ENCODE measurements at places on chromosomes 2 and 18.

- DNase-seq: no peak
These were observed 51.8 kb upstream of the BIN1 start for GRCh38 chr2:127158614-127159290.

DNA sequence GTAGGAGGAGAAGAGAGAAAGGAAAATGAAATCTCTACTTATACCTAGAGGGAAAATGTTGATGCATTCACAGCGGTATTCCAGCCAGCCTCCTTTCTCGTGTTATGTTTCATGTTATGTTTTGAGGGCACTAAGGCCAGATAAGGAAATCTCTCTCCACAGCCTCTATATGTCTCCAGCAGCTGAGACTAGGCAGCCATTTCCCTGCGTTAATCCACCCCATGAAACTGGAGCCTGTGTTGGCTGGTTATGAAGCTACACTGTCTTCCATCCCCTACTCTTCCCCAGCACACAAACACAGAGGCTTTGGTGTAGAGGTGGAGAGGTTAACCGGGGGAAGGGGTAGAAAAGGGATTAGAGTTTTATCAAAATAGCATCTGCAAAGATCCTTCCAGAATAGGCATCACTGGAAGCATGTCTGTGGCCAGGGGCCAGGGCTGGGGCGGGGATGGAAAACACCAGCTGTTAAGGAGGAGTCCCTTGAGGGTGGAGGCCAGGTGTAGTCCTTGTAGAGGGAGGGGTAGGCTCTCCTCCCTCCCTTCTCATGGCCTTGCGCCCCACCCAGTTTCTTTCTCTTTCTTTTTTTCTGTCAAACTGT is 100.9 kb upstream of the TNP1 start:
- DNase-seq: no peak

GRCh38 chr18:30903566-30903965 is 139.0 kb downstream of the DSC3 start:
- no peak for DNase-seq

- no peak for DNase-seq
These were observed 181.5 kb upstream of the MGAT5 start for GRCh38 chr2:134072341-134072740.

DNA sequence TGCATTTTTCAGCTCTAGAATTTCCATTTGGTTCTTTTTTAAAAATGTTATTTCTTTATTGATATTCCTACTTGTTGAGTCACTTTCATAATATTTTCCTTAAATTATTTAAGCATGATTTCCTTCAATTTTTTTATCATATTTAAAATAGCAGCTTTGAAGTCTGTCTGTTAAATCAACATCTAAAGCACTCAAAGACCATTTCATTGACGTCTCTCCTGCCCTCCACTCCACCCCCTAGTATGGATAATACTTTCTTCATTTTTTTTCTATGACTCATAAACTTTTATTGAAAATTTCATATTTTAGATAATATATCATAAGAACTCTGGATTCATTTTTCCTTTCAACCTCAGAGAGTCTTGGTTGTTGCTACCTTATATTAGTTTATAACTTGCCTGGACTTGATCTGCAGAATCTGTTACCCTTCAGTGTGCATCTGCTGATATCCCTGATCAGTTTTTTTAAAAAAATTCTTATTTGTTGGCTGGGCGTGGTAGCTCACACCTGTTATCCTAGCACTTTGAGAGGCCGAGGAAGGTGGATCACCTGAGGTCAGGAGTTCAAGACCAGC is 59.0 kb upstream of the ZNF396 start:
- no peak for DNase-seq
